Stimulated activated CD8-positive, alpha-beta memory T cell treated with anti-CD3 and anti-CD28 coated beads, Interleukin-4, amount 100 ng/mL, for 1 hour (primary cell): ENCODE measurements at places on chromosomes 11 and 22.
A peak's percentile ranks its signal among the peaks of the same experiment; 100 is the strongest.

- DNase-seq, result no peak
Measured at GRCh38 chr11:75523189-75523588, 2.6 kb downstream of the GDPD5 start.

DNA sequence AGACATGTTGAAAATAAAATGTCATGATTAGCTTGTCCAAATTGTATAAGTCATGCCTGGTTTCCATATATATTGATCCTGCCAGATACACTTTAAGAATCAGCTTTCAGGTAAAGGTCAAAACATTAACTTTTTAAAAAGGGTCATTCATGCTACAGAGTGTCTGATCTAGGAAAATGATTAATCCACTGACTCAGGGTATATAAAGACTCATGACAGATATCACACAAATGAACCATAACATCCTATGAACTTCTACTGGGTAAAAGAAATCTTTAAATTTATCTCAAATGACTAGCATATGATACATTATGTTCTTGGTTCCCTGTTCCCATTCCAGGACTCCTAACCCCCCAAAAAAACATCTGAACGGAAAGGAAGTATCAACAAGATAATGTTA is 11.7 kb downstream of the MRTFA start:
- no peak for DNase-seq

- no peak for DNase-seq
Measured at GRCh38 chr11:94796863-94797262, 28.7 kb downstream of the AMOTL1 start.

DNA sequence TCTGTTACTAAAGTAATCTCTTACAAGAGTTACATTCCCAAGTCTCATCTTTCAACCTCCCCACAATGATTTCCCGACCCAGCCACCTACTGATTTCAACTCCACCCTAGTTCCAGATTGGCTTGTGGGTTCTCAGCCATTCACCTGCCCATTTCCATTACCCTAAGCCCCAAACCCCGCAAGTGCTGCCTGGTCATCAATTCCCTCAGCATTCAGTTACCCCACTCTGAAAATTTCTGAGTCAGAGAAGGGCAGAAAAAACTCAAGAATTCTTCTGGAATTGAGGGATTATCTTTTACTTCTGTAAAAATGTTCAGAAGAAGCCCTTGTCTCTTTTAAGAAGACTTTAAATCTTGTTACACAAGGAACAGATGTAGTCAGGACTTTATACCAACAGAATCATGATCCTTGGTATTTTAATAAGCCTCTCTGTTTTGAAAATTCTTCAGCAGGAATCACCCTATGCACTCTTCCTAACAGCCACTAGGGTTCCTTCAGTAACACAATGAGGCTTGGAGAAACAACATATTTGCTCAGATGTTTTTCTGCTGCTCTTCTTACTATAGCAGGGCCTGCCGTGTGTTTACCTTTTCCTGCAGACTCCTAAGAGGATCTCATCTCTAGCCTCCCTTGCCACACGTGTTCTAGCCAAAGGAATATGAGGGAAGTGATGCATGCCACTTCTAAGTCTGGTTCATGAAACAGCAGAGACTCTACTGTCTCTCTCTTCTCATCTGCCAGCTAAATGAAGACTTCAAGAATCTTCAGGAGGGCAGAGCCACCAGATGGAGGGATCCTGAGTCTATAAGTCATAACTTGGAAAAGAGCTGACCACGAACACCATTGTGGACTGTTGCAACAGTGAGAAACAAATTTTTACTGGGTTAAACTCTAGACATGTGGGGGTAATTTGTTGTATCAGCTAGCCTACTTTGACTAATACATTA is 29.3 kb upstream of the PAMR1 start:
- no peak for DNase-seq

DNA sequence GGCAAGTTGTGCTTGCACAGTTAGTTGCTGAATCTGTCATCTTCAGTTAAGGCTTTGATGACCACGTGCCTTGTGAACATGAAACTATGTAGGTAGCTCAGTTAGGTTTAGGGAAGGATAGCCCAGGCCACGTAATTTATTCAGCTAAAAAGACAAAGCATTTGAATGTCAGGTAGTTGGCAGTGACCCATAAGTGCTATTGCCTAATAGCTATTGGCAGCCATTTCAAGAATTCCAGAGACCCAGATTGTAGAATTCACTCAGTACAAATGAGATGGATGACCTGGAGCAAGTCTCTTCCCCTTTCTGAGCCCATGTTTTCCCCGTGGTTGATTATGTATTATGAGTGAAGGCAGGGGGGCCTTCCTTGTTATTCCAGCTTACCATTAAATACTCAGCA is 265.3 kb upstream of the ANO5 start:
- no peak for DNase-seq

GRCh38 chr22:20758688-20759087 is 15.2 kb upstream of the SERPIND1 start:
- no peak for DNase-seq

GRCh38 chr22:50009765-50010675 is 2.5 kb downstream of the IL17REL start:
- no peak for DNase-seq

DNA sequence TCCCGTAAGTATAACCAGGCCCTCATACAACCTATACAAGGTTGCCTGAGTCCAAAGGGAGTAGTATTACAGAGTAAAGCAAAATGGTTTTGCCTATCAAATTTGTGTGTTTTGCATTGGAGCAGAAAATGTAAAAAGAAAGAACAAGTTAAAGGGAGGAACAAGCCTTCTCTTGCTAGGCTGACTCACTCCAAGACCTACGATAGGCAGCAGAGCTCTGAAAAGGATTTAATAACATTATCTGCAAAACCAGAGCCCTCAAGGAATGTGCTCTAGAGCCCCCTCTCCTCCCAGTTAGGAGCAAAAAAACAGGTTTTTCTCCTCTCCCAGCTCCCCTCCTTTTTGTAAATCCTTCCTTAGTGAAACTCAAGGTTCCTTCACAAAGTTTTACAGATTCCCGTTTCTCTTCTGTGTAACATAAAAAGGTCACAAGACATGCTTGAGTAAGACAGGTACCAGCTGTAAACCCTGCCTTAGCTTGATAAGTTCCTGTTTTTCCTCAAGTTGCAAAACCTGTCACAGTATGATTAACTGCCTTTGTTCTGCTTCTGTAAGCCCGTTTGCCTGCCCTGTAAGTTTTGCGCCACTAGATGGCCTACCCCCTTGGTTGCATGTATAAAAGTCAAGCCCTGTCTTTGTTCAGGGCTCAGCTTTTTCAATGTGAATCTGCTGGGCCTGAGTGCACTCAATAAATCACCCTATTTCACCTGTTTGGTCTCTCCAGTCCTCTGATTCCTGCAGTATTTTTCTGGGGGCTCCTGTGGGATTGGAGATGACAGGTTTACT is 498.2 kb downstream of the KCNA4 start:
- no peak for DNase-seq

GRCh38 chr11:131206671-131207070 is 163.7 kb upstream of the NTM start:
- DNase-seq, result no peak

DNA sequence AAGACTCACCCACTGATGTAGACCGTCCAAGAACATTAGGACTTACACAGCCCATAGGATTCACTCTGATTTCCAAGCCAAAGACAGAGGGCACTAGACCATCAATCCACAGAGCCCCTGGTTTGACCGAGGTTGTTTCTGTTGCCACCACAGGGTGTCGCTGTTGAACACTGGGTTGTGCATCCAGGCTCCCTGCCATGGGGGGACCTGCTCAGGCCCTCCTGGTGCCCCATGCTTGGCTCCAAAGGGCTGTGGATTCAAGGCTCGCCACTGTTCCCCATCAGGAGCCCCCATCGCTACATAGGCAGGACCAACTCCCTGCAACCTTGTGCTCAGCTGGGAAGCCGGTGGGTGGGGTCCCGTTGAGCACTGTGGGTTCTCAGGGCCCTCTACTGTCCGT is 128.0 kb upstream of the ANO1 start:
- no peak for DNase-seq

- DNase-seq, result peak; percentile 23
Measured at GRCh38 chr11:13277768-13278608, at the start of gene BMAL1. Gene BMAL1, plus strand, starts transcription at chr11:13277790. Its CDS starts 76,519 bp downstream, at chr11:13354309.

- no peak for DNase-seq
Measured at GRCh38 chr11:31956310-31956709, 134.6 kb upstream of the RCN1 start.

DNA sequence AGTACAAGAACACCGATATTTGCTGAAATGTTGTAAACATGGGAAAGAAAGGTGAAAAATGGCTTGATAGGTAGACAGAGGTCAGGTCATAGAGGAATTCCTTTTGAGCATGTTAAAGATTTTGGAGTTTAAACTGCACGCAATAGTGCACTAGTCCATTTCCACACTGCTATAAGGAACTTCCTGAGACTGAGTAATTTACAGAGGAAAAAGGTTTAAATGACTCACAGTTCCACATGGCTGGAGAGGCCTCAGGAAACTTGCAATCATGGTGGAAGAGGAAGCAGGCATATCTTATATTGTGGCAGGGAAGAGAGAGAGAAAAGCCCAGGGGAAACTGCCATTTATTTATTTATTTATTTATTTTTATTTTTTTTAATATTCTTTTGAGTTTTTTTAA is 5.0 kb downstream of the OR10A5 start:
- no peak for DNase-seq

GRCh38 chr22:49186762-49187161 is 640.9 kb downstream of the BRD1 start:
- no peak for DNase-seq

DNA sequence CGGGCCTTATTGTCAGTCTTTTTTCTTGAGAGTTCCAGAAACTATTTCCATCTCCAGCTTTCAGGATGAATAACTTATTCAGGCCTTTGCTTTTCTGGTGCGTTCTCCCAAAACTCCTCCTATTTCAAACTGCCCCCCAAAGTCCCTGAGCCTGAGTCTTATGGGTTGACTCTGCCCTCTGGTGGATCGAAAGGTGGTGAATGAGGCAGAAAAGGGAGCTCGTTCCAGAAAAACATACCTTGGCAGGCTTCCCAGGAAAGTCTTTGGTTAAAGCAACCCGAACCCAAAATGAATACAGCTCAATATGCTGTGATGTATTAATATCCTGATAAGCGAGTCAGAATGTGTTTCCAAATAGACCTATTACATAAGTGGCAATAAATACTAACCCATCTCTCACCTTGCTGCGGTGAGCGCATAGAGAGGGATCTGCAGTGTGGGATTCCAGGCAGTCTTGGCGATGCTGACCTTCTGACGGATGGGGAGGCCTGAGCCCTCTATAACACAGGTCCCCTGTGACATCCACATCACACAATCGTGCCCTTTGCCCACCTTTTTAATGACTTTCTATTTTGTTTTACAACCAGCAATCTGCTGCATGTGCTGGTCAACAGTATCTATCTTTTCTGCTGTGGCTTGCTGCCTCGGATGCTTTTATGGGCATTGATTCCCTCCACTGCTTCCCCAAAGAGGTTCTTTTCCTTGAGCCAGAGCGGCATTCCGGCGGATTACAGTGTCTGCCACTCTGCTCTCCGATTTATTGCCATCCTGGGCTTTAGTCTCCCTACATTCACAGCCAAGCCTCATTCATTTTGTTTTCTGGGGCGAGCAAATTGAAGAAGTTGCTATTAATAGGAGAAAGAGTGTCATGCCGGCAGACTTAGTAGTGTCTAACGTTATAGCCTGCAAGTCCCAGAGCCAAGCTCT is 756.8 kb downstream of the NTM start:
- no peak for DNase-seq

GRCh38 chr11:19071255-19071654 is 10.7 kb upstream of the MRGPRX2 start:
- no peak for DNase-seq

GRCh38 chr11:83158357-83158786 is 1.4 kb downstream of the PCF11 start:
- DNase-seq, result no peak

GRCh38 chr11:116415095-116415494 is 357.7 kb downstream of the BUD13 start:
- DNase-seq, result no peak

- DNase-seq, result no peak
Measured at GRCh38 chr11:72140661-72141060, 5.1 kb downstream of the FOLR3 start.
